ENCODE measurements at places on chromosomes 11 and 22.

DNA sequence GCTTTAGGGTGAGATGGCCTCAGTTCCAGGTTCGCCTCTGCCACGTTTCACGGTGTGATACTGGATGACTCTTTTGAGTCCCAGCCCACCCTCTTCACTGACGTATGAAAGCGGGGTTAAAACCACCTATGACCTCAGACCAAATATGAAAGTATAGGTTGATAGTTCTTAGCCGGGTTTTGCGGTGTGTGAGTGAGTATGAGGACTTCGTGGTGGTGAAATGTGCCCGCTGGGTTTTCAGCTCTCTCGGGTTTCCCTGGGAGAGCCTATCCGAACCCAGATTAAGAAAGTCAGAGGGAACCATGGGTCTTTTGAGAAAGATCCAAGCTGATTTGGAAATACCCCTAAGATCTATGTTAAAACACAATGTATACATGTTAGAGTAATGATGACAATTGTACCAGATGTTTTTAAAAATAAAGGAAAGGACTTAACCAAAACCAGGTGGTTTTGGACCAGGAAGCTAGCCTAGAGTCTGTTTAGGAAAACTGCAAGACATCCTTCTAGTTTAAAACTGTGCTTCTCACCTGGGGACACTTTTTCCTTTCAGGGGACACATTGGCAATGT is 25.8 kb upstream of the ST3GAL4 start:
- no peak for DNase-seq

DNA sequence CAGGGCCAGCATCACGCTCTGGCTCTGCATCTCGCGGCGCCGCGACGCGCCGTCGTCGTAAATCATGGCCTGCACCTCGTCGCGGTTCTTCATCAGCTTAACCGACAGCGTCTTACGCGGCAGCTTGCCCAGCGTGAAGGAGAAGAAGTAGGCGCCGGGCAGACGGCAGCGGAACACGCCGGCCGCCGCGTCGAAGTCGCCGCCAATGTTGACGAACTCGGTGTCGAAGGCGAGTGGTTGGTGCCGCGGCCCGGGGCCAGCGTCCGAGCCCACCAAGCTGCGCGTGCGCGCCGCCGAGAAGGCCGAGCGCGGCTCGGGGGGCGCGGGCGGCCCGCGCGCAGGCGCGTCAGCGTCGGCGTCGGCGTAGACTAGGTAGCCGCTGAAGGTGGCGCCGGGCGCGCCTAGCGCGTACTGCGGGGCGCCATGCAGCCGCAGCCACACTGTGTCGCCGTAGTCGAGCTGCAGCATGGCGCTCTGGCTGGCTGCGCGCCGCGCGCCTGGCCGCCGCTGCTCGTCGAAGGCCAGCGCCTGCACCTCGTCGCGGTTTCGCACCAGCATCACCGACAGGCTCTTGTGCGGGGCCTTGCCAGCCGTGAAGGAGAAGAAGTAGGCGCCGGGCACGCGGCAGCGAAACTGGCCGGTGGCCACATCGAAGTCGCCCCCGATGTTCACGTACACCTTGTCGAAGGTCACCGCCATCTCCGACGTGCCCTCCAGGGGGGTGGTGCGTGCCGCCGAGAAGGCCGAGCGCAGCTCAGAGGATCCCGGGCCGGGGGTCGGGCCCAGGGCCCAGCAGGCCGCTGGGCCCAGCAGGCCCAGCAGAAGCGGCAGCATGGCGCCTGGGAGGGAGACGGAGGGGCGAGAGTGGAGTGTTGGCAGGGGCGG is 3.7 kb downstream of the FAM180B start:
- no peak for DNase-seq

GRCh38 chr11:105168457-105168856 is 28.9 kb upstream of the CARD18 start:
- DNase-seq, result no peak

DNA sequence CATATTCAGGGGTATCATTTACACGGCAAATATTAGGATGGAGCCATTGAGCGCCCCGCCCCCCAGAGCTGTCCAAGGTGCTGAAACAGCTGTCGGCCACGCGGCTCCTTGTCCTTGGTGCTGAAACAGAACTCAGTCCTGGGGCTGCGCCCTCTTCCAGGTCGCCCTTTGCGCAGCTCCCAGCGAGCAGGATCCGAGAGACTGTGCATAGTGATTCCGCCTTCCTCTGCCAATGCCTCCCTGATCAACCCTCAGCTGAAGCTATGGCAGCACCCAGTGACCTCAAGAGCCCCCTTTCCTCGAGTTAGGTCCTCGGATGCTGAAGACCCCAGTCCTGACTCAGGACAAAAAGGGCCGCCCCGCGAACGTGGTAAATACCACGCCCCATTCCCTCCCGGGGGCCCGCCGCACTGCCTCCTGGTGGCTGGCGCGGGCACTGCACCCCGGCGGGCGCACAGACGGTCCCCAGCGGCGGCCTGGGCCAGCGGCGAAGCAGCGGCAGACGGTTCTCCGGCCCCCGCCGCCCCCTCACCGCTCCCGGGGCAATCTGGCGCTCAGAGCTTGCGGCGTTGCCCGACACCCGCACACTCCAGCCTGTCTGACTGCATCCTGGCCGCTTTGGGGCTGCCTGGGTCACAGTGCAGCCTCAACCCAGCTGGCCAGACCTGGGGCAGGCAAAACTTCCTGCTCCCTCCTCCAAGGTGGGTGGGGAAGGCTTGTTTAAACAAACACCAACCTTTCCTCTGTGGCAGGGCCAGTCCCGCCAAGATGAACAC is 13.4 kb downstream of the SYT7 start:
- no peak for DNase-seq

All from GM04504 (cell line).